NCI-H524 treated with DMSO at 0.1 percent for 48 hours (cell line): ENCODE measurements at places on chromosomes 1 and 21.

GRCh38 chr1:178953538-178954324, 72.0 kb upstream of the FAM20B start:
- no peak for DNase-seq

DNA sequence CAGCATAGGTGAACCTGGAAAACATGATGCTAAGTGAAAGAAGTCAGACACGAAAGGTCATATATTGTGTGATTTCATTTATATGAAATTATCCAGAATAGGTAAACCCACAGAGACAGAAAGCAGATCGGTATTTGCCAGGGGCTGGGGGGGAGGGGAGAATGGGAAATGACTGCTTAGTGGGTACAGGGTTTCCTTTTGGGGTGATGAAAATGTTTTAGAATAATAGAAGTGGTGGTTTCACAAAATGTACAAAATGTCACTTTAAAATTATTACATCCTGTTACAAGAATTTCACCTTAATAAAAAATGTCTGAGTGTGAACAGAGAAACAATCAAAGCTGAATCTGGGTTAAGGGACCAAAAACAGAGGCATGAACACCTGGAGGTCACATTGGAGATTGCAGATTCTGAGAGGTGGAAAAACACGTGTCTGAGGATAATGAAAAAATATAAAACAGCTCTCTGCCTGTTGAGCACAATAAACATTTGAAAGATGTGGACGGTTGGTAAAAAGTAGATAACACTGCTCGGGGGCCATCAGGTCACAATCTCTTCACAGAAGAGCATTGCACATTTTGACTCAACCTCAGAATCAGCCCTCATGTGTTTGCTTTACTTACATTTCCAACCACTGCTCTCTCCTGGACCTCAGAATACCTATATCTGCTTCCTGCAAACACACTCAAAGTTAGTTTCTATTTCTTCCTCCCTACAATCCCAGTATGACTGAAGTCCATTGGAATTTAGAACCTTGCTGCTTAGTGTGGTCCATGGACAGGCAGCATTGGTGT, 3.2 kb downstream of the SLAMF6 start:
- DNase-seq, result no peak

DNA sequence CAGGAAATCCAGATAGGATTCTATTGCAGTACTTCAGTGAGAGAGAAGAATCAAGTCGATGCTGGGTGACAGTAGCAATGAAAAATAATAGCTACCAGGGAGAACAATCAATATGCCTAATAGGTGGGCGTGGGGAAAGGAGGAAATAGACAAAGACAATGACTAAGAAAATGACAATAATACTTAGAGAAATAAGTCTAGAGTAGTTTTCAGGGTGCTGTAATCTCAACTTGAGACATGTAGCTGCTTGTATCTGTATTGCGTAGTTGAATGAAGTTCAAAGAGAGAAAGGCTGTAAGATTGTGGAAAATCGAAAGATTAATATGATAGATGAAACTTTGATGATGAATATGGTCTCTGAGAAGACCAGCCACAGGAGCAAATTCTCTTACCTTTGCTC, 2.6 kb downstream of the STXBP3 start:
- no peak for DNase-seq

- DNase-seq, result no peak
These were observed 10.0 kb upstream of the IRF6 start for GRCh38 chr1:209815931-209816341.

GRCh38 chr1:66231217-66231616, 302.7 kb upstream of the SGIP1 start:
- no peak for DNase-seq

DNA sequence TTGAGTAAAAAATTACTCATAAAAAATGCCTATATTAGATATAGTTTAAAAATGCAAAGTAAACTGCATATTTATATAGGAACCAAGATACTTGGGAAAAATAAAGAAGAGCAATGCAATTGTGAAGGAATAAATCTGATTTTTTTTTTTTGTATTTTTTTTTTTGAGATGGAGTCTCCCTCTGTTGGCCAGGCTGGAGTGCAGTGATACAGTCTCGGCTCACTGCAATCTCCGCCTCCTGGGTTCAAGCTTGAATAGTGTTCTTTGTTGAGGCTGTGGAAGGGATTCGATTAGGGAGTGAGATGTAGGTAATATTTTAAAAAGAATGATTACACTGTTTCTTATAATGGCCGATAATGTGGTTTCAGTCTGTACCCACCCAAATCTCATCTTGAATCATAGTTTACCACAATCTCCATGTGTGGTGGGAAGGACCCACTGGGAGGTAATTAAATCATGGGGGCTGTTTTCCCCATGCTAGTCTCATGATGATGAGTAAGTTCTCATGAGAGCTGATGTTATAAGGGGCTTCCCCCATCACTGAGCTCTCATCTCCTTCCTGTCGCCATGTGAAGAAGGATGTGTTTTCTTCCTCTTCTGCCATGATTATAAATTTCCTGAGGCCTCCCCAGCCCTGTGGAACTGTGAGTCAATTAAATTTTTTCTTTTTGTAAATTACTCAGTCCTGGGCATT, 1765.9 kb downstream of the PLA2G4A start:
- DNase-seq, result no peak

- DNase-seq, result no peak
These were observed 52.1 kb downstream of the COL6A1 start for GRCh38 chr21:46033410-46034400.

DNA sequence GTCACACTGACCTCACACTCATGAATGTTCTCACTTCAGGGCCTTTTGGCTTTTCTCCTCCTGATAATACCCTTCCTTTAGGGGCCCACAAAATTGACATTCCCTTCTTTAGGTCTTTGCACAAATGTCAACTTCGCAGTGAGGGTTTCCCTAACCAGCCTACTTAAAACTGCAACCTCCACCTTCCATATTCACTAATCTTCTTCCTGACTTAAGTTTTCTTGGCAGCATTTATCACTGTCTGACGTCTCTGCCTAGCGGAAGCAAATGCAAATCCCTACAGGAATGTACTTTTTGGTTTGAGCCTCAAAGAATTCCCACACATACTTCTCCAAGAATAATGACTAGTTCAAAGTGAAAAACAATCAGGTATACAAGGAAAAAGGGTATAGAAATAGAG, 32.8 kb downstream of the INTS7 start:
- DNase-seq, result no peak

DNA sequence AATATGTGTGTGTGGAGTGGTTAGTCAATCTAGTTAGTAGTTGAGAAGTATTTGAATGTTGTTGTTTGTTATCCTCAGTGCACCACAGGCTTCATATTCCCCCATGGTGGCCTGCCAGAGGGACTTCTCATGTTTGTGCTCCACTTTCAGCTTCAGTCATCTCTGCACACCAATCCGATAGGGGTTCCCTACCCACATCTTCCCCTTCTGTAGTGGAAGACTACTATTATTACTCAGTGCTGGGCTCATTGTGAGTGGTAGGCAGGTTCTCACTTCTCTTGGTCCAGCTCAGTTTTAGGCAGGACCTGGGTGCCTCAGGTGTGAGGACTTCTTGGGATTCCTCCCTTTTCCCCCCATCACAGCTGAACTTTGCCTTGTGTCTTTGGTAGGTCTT, 14.2 kb downstream of the MT1HL1 start:
- DNase-seq, result no peak

DNA sequence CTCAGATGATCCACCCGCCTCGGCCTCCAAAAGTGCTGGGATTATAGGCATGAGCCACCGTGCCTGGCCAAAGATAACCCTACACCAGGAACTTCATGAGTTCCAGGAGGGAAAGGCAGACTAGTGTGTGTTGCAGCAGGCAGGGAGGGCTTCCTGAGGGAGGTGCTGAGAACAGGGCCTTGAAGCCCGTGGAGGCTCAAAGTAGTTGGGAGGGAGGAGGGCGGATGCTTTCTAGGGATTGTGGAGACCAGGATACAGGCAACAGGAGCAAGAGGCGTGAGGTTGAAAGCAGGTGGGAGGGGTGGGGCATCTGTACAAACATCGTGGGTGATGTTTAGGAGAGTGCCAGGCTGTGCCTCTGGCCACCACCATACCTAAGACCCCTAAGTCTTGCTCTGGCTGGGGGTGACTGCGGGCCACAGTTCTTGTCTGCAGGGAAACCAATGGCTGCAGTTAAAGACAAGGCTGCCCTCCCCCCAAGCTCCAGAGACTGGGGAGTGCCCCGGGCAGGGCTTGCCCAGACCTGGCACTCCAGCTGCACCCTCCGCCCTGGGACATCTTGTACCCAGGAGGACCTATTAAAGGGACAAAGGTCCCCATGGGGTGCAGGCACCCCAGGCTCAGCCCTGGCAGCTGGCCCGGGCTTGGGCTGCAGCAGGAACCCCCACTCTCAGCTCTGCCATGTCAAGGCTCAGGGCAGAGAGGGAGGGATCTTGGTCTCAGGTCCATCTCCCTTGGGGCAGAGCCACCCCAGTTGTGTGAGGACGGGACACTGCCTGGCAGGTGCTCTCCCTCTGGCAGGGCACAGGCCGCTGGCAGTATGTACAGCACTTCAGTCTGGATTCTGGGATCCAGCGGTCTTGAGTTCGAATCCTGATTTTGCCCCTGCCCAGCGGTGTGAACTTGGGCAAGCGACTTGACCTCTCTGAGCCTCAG, 22.1 kb upstream of the CASZ1 start:
- DNase-seq, result no peak

GRCh38 chr1:89633248-89633799, 404 bp downstream of the LRRC8C start:
- DNase-seq, result no peak

DNA sequence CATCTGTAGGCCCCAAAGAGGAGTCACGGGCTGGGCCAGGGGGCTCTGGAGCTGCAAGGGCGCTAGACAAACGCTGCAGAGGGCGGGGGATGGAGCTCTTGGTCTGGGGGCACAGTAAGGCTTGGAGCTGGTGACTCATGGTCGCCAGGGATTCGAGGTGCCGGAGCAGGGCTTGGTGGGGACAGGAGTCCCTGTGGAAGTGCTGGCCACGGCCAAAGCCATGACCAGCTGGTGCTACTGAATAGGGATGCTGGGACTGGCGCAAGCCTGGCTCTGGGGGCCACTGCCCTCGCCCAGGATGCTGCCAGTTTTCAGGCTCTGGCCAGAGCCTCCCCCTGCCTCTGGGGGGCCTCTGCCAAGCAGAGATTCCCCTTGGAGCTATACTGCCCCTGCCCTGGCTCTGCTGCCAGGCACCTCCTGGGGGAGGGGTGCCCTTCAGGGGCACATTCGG, 25.2 kb downstream of the SPOCD1 start:
- DNase-seq, result no peak

GRCh38 chr1:39720094-39720999, 18.3 kb upstream of the PPIE start:
- DNase-seq, result peak; percentile 17

- no peak for DNase-seq
These were observed 33.2 kb upstream of the PAX7 start for GRCh38 chr1:18597160-18598042.
